Fibroblast of skin of left quadriceps (primary cell): ENCODE measurements at places on chromosomes 3 and 15.
A peak's percentile ranks its signal among the peaks of the same experiment; 100 is the strongest.

GRCh38 chr3:172260381-172260780 lies 187.9 kb downstream of the GHSR start:
- no peak for DNase-seq

DNA sequence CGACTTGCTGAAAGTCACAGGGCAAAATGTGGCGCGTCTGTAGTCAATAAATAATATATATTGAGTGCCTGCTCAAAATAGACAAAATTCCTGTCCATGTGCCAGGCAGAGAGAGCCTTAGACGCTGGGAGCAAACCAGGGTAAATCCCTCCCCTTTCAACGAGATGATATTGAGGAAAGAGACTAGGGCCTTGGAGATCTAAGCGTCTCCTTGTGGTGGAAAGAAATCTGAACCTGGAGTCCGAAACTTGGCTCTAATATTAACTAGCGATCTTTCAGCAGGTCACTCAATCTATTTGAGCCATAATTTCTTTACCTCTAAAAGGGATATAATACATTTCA lies 348 bp upstream of the DPP8 start:
- no peak for DNase-seq

GRCh38 chr3:172140499-172141391 lies 101.4 kb downstream of the FNDC3B start:
- DNase-seq: peak; percentile 71

GRCh38 chr15:68197661-68198437 lies 7.3 kb downstream of the CALML4 start:
- DNase-seq: no peak

- DNase-seq: no peak
These were observed 15.0 kb downstream of the SPSB4 start for GRCh38 chr3:141065841-141066805.

GRCh38 chr15:43531018-43531670 lies 13.7 kb downstream of the MAP1A start:
- no peak for DNase-seq

DNA sequence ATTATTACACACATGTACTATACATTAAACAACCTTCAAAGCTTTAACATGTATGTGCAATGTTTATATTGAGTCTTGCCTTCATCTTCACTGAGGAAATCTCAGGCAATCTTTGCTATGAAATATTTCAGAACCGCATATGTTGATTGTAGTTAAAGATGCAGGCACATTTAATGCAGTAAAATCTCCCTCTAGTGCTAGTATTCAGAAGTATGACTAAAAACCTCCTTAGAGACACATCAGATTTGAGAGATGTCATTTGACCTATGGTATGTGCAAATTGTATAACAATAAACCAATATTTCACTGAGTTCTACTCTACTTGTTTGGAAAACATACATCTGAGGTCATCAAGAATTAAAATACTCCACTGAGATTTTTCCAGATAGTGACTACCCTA lies 123.8 kb upstream of the C15orf61 start:
- DNase-seq: no peak

DNA sequence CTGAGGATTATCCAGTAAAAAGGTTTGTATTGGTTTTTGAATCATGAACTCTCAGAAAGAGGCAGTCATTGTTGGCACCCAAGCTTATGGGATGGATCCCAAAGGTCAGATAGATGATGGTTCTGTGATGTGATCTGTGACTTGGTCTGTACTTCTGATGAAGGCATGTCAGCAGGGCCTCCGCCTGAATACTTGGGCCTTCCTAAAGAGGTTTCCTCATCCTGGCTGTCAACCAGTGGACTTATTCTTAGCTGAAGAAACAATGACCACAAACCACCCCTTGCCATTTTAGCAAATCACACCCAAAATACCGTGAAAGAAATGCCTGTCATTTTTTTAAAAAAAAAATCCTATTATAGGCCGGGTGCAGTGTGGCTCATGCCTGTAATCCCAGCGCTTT lies 48.2 kb upstream of the SLC9A9 start:
- DNase-seq: no peak
